ENCODE measurements at places on chromosomes 1 and 21. TPM values are rescaled to one million over a fixed set of nuclear protein-coding genes. Genes with fewer than 3 reads are reported as not detected.

The PTBP2 gene
- total RNA-seq = 32.9 TPM

The TMEM82 gene
- not detected for total RNA-seq

The ISG20L2 gene
- 9.9 TPM for total RNA-seq

The CHIA gene
- not detected for total RNA-seq

The TPRG1L gene
- total RNA-seq = 28.2 TPM

The S100A8 gene
- not detected for total RNA-seq

The RHD gene
- not detected for total RNA-seq

The HMGCS2 gene
- total RNA-seq = not detected

The RPTN gene
- not detected for total RNA-seq

The GALE gene
- 44.4 TPM for total RNA-seq

The ESPN gene
- total RNA-seq = not detected

The HNRNPU gene
- total RNA-seq = 424 TPM

The C1orf146 gene
- total RNA-seq = not detected

The PDZK1IP1 gene
- total RNA-seq = 0.16 TPM

Measured in bladder microvascular endothelial cell (primary cell).